ENCODE measurements at places on chromosomes 3 and 15.

DNA sequence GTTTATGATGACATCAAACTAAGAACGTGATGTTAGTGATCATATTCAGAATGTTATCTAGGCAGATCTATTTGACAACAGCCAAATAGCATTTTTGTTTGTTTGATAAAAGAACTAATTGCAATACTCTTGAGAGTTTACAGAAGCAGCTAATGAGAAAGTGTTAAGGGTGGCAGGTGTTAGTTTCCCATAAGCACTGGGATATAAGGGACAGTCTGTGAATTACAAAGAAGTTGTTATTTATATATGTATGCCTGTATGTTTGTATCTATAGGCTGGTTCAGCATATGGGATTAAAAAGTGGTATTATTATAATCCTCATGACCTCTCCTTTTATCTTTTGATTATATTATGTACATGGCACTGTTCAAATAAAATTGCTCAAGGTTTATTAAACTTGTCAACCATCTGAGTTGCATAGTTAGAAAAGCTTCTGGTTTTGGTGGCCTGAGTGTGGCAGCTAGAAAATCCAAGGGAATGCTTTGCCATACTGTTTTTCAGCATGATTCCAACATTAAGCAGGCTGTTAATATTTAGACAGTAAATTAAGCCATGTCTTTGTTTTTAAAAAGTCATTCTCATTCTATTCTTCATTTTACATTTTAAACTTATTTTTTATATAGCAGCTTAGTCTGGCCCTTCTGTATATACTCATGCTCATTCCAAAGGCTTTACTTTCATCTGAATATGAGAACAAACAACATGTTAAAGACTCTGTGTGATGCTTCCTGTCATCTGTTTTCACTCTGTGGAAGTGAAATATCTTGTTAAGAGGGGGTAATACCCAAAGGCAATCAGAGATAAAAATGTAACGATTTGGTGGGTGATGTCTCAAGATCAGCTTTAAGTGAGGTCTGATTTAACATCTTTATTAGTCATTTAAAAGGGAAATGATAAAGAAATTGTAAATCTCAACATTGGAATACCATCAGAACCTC is 13.1 kb downstream of the ROBO2 start:
- DNase-seq, result no peak

GRCh38 chr3:191563722-191564121 is 102.8 kb downstream of the PYDC2 start:
- DNase-seq, result no peak

DNA sequence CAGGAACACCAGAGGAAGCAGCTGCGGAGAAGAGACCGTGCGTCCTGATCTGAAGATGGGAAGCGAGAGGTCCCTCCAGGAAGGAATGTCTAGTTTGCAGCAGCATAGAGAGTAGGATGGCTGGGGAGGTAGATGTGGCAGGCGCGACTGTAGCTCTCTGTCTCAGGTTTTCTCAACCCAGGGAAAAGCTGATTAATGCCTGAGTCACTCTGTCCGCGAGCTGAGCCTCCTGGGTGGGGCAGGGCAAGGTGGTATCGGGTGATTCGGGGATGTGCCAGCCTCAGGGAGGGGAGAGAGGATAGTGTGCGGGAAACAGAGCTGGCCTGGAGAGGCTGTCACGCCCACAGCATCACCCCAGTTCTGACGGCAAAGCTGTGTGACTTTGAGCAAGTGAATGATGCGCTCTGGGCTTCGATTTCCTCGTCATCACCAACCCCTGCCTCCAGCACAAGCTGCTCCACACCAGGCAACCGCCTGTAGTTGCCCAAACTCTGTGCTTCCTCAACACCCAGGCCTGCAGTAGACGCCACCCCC is 28.4 kb downstream of the CPN2 start:
- no peak for DNase-seq

DNA sequence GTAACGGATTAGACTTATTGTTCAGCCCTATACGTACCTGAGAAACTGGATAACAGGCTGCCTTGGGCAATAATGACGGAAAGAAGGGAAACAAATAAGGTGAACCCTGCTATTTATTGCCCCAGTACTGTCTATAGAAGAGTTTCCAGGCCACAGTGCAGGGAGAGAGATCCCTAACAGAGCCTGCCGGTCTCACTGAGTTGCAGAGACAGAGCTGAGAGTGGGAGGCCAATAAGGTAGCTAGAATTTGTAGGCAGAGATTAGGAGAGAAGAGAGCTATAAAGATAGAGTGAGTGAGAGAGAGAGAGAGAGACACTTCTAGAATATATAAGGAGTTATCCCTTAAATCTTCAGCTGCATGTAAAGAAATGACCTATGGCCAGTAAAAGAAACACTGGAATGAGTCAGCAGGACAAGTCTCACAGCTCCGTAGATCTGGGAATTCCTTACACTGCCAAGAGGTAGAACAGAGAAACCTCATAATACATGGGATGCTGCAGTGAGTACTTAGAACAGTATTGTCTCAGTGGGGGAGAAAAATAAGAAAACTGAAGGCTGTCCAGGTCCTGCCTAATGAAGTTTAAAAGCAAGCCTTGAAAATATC is 51.8 kb downstream of the ST3GAL6 start:
- no peak for DNase-seq

DNA sequence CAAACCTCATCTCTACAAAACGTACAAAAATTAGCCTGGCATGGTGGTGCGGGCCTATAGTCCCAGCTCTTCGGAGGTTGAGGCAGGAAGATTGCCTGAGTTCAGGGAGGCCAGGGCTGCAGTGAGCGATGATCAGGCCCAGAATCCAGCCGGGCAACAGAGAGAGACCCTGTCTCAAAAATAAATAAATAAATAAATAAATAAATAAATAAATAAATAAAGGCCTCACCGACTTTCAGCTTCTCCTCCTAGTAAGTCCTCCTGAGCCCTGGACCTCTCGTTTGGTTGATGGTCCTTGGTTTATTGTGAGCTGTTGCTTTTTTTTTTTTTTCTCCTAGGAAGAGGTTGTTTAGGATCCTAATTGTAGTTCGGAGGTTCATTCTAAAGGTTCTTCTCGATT is 25.1 kb downstream of the WDR73 start:
- DNase-seq, result no peak

DNA sequence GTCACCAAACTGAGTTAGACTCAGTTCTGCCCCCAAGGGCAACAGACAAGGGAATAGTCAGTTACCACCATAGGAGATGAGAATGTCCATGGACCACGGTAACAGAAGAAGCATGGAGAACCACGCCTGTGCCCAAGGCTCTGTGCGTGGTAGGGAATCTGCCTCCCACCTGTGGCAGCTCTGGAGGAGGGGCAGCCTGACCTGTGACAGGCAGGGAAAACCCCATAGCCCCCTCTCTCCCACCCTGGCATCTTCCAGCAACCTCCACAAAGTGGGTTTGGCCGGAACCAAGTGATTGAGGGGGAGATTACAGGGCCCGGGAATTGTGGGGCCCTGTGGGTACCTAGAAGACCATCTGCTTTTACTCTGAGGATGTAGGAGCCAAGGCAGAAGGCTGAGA is 14.3 kb upstream of the LTF start:
- no peak for DNase-seq

DNA sequence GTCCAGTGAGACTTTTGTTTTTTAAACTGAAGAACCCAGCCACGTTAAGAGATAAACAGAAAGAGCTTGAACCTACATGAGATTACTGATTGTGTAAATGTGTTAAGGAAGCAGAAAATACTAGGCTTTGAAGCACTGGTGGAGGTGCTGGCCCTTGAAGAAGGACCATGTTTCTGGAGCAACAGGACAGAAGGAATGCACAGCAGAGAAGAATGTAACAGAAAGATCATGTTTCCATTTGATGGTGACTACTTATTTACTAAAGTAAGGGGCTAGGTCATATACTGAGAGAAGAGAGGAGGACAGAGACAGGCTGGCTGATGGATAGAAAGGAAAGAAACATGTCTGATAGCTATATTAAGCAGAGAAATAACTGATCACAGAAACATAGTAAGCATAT is 88.8 kb downstream of the CLASP2 start:
- no peak for DNase-seq

- no peak for DNase-seq
Observed at GRCh38 chr15:28132524-28133275, 33.6 kb upstream of the OCA2 start.

DNA sequence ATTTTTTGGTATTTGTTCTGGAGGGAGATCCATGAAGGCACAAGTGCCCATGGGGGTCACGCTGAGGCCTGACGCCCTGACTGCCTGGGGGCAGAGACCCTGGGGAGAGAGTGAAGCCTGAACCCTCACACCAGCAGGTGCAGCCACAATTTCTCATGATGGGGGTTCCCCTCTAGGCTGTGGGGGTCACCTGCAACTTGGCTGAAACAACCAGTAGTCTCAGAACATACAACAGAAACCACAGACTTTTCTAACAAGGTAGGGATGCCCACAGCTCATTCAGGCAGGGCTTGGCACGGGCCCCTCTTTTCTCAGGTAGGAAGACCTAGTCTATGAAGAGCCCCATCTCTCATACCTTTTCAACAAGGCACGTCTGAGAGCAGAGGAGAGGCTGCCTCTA is 245.1 kb downstream of the ADAMTS17 start:
- DNase-seq, result no peak

DNA sequence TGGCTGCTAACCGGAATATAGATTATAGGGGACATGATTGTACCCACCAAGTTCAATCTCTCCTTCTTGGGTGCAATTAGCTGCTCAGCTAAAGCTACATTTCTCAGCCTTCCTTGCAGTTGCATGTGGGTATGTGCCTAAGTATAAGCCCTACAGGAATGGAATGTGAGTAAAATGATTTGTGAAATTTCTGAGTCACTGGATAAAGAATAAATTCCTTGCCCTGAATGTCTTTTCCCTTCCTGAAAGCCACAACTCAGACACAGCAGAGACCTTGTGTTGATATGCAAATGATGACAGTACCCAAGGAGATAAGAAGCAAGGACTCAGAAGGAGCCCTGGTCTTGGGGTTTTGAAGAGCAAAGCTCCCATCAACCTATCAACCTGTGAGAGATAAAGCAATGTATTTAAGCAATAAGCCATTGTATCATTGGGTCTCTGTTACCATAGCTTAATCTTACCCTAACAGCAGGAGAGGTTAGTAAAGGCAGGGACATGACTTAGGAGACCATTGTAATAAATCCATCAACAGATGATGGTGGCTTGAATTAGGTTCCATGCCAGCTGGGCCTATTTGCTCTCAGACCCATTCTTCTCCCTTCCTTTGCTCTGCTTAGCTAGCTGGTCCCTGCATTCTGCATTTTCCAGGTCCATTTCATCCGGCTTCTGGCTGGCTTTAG is 25.6 kb upstream of the ZNF280D start:
- DNase-seq, result no peak

DNA sequence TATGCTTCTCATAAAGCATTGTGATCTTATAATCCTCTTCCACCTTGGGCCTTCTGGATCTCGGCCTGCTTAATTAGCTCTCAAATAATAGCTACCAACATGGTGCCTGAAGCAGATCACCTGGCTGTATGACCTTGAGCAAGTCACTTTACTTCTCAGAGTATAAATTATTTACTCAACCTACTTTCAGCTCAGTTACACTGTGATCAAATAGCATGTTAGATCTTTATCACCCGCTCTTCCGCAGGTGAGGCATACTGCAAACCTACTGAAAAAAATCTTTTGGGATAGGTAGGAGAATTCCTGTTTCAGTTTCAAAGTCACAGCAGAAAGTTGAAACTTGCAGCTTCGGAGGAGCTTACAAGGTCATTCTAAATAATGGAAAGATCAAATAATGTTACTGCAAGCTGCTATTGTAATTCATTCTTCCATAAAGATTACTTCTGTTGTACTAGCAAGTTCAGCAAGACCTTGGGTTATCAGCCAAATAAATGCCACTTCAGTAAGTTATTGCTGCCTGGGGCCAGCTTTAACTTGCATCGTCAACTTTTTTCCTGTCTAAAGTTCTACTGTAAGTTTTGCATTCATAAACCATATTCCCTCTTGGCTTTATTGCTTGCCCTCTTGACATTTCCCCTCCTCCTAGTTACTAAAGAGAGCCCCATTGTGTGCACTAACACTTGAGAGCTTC is 268.4 kb upstream of the ATP11B start:
- peak; percentile 72 for DNase-seq

DNA sequence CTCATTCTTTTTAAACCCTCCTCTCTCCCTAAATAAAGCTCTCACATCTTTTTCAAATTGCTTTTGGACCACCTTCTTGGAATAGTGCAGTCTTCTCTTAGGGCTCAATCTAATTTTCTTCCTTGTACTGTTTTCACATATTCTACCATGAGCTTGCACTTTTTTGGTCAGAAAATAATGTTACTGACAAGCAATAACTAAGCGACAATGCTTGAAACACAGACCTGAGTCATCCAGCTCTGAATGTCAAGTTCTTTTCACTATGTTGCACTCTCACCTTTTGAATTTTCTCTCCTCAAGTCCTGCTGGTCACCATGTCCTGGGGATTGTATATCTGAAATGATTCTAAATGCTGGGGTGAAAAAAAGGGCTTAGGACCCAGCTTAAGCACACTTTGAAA is 8.9 kb downstream of the TNFAIP8L3 start:
- no peak for DNase-seq

DNA sequence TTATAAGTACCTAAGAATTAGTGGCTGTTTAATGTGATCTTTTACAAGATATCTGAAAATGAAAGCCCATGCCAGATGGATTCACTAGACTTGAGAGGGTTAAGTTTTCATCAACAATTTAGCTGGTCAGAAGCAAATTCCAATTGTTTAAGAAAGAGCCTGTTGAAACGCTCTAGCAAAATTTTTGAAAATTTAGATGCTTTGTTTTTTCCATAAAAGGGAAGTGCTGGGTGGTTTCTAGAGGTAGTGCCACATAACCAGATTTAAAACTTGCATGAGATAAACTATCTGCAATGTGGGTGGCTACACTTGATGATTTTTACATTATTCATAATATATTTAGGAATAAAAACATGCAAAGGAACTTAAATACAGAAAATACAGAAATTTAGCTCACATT is 48.5 kb upstream of the SKIL start:
- no peak for DNase-seq

DNA sequence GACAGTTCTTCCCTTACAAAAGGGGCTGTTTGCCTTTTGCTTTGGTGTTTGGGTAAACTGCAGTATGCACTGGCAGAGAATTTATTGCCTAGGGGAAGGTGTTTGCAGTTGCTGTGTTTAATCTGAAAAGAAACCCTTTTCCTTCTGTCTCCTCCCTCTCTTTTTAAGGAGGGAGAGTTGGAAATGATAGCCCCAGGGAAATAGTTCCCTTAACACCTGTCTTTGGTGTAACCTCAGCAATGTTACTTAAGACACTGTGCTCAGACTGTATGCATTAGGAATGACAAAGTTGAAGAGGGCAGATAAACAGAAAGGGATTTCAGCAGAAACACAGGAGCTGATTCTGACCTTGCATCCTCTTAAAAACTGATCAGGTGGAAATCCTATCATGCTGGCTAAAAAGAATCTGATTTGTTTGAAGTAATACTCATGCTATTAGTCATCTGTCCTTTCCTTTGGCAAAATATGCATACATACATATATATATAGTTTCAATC is 125.4 kb downstream of the TP63 start:
- DNase-seq, result no peak

- DNase-seq, result no peak
Observed at GRCh38 chr3:46998852-46999515, 19.5 kb downstream of the NBEAL2 start.

GRCh38 chr3:188583341-188584161 is 429.6 kb downstream of the LPP start:
- no peak for DNase-seq

All from HAP-1 (cell line).